Fibroblast of the aortic adventitia (primary cell): ENCODE measurements at places on chromosomes 16 and 17. TPM values are rescaled to one million over a fixed set of nuclear protein-coding genes. Genes with fewer than 3 reads are reported as not detected.

The ABI3 gene
- total RNA-seq = 0.18 TPM in 1 of 2 replicates, not detected in the other

The SNTB2 gene
- total RNA-seq = 23.8 and 40.6 TPM in 2 replicates

DNA sequence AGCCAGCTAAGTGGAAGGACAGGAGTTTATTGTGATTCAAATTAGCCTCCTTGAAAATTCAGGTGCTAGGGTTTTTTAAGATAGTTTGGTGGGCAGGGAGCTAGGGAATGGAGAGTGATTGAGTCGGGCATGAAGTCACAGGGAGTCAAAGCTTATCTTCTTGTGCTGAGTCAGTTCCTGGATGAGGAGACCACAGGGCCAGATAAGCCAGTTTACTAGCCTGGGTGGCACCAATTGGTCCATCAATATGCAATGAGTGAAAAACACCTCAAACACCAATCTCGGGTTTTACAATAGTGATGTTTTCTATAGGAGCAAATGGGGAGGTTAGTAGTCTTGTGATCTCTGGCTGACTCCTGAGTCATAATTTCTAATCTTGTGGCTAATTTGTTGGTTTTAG is 165.1 kb downstream of the ABCC12 start:
- no peak for DNase-seq

DNA sequence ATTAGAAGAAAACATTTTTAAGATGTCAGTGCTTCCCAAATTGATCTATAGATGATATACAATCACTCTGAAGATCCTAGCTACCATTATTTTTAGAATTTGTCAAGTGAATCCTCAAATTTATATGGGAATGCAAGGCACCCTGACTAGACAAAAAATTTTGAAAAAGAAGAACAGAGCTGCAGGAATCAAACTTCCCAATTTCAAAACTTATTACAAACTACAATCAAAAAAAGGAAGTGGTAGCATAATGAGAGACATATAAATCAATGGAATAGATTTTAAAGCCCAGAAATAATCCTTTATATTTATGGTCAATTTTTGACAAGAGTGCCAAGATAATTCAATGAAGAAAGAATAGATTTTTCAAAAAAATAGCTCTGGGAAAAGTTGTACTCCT is 198.3 kb upstream of the KCNJ16 start:
- DNase-seq = no peak
